ENCODE measurements at places on chromosomes 13 and 19.
A peak's percentile ranks its signal among the peaks of the same experiment; 100 is the strongest.

DNA sequence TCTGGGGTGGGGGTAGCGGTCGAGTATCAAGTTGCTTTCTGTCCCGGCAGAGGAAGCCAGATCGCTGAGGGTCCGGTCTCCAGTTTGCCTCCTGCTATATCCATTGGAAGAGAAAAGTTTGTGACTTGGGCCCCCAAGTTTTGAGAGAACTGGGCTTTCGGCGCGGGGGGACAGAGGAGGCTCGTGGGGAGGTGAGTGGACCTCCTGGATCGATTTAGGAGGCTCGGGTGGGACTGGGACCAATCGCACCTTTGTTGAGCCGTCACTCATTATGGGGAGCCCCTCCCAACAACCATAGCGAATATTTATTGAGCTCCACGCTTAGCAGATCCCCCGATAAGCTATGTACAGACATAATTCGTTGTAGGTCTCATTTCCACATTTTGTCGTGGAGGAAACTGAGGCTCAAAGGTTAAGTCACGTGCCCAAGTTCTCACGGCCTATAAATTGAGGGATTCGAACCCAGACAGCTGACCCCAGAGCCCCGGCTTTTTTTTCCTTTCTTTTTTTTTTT, 909 bp downstream of the RFXANK start:
- DNase-seq: no peak

GRCh38 chr19:48940902-48941301, 7.4 kb downstream of the DHDH start:
- no peak for DNase-seq

DNA sequence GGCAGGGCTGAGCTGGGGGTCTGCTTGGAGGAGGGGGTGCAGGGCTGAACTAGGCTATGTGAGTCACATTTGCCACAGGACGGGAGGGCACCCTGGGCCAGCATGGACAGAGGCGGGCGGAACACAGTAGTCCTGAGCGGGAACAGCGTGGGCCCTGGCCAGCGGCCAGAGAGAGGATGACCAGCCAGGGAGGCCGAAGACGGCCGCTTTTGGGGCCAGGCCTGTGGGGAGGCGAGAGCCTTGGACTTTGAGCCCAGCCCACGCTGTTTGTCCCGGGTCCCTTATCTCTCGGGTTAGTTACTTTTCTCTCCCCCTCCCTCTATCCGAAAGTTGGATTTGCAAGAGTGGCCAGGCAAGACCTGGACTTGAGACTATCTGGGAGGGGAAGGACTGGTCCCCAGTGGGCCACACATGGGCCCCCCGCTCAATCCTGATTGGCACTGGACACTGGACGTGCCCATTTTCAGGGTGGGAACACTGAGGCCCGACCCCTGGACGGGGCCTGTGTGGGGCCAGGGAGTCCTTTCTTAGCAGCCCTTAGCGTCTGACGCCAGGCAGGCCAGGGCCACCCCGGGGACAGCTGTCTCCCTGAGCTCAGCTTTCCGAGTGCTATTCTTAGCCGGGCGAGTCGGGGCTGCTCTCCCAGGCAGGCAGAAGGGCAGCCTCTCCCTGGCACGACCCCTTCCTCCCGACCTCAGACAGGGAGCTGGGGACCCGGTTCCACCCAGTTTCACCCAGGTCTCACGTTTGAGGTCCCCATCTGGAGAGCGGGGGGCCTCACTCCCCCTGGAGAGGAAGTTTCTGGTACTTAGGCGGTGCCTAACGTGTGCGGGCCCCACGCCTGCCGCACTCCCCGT, 833 bp downstream of the GAMT start:
- DNase-seq: no peak

DNA sequence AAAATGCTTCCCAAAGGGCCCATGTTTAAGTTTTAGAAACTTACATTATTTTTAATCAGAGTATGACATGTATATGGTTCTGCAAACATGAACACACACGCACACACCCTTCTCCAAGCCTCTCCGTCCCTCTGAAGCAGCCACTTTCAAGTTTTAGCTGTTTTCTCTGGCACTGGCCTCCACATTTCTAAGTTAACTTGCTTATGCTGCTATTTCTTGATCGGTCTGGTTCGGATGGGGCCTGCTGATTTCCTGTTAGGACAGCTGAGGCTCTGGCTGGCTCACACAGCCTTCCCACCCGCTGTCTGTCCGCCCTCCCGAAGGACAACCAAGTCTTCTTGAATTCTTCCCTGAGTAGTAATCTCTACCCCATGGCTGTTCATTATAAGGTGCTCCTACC, 4.4 kb downstream of the SPC24 start:
- no peak for DNase-seq

- peak; percentile 97 for DNase-seq
These were observed at the start of gene RDH13 for GRCh38 chr19:55062735-55063491. Gene RDH13 (minus strand): TSS chr19:55063148. CDS start chr19:55063032, 116 bp downstream.

DNA sequence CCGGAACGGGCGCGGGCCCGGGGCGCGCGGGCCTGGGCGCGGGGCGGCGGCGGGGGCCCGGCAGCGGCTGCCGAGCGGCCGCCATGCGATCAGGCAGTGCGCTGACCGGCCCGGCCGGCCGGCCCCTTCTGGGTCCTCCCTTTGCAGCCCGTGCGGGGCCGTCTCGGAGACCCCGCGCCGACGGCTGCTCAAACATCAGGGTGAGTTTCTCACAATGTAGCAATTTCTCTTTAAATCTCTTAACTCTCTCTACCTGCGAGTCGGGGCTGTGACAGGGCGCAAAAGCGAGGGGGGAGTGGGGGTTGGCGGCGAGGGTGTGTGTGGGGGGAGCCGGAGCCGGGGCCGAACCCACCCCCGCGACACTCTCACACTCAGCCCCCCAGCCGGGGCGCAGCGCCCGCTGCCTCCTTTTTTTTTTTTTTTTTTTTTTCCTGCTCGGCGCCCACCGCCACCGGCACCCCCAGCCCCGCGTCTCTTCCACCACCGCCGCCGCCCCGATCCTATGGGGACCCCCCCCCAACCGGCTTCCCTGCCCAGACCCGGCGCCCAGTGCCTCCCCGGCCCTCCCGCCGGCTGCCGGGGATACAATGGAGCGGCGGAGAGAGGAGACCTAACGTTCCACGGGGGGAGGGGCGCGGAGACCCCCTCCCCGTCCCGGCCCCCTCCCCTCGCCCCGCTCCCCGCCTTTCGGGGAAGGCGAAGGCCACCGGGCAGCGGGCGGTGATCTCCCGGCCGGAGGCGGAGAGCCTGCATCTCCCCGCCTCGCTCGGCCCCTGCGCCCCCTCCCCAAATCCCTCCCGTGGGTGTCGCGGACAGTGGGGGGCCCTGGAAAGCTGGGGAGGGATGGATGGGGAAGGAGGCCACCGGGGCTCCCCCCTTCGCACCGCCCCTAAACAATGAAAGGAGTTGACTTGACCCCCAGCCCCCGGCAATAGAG, at the start of gene BICRA:
TSS of gene BICRA (plus strand) at position 166 of the 937 bp plus-strand sequence. CDS start 64,441 bp downstream, outside the sequence.
- peak; percentile 66 for DNase-seq

DNA sequence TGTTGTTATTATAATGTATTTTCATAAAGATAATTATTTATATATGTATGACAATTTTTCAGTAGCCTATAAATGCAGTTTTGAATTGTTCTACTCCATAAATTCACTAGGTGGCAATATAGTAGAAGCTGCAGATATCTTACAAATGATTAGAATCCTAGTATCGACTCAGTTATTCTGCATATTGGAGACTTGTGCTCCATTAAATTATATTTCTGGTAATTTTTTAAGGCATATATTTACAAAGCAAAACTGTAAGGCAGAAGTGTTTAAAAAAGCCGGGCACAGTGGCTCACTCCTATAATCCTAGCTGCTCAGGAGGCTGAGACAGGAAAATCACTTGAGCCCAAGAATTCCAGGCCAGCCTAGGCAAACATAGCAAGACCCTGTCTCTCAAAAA, 58.7 kb downstream of the DPY19L3 start:
- no peak for DNase-seq

DNA sequence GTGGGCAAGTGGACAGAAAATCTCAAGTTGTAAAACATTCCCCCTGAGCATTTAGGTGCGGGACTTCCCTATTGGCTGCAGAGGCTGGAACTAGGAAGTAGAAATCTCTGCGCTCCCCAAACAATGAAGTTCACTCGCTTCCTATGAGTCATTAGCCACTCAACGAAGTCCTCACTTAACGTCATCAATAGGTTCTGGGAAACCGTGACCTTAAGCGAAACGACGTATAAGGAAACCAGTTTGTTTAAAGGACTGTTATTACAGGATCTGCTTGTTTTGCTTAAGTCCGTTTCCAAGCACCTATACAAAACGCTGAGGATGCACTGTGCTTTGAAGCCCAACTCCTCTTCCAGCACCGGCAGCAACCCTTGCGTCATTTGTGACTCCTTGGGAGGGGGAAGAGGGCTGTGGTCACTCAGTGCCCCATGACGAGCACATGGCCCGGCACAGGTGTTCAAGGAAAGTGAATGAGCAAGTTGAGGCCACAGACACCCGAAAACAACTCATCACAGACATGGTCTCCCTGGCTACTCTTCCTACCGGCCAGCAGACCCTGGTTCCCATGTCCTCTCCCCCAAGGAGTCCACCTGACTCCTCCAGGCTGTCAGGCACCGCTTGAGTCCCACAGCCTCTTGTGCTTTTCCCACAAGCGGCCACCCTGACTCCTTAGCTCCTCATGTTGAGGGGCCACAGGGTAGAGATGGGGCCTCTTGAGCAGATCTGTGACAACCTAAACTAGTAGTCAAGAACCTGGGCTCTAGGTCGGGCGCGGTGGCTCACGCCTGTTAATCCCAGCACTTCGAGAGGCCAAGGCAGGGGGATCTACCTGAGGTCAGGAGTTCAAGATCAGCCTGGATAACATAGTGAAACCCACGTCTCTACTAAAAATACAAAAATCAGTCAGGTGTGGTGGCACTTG, 4.8 kb downstream of the RPS16 start:
- DNase-seq: peak; percentile 68

DNA sequence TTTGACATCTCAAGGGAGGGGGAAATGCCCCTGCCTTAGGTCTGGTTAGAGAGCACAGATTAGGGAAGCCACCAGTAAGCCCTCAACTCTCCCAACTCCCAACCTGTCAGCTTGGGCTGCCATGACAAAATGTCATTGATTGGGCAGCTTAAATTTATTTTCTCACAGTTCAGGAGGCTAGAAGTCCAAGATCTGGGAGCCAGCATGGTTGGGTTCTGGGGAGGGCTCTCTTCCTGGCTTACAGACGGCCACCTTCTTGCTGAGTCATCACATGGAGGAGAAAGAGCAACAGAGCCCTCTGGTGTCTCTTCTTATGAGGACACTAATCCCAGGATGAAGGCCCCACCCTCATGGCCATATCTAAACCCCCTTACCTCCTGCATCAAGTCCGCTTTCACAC, 24.2 kb downstream of the C19orf12 start:
- DNase-seq: no peak

- DNase-seq: no peak
These were observed 983.4 kb downstream of the EFNB2 start for GRCh38 chr13:105552078-105552477.

DNA sequence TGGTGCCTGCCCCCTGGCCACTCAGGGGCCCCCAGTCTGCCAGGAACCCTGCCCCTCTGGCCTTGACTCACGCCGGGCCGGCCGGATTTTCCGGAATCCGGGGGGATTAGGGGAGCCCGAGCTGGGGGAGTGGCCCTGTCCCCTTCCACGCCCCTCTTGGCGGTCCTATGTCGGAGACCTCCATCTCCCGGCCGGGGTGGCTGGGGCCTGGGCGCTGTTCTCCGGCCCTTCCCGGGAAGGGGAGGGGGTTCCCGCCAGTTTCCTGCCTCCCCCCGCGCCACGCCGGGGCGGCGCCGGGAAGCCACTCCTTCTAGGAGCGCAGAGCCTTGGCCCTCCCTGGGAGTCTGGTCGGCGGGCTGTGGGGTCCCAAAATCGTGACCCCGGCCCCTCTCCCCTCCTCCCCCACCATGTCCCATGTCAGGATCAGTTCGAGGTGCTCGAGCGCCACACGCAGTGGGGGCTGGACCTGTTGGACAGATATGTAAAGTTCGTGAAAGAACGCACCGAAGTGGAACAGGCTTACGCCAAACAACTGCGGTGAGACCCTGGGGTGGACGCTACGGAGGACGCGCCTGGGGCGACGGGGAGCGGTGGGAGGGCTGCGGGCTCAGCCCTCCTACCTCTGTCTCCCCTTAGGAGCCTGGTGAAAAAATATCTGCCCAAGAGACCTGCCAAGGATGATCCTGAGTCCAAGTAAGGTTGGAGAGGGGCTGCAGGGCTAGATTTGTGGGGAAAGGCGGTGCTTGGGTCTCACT, 1.3 kb downstream of the TRIP10 start:
- DNase-seq: no peak

DNA sequence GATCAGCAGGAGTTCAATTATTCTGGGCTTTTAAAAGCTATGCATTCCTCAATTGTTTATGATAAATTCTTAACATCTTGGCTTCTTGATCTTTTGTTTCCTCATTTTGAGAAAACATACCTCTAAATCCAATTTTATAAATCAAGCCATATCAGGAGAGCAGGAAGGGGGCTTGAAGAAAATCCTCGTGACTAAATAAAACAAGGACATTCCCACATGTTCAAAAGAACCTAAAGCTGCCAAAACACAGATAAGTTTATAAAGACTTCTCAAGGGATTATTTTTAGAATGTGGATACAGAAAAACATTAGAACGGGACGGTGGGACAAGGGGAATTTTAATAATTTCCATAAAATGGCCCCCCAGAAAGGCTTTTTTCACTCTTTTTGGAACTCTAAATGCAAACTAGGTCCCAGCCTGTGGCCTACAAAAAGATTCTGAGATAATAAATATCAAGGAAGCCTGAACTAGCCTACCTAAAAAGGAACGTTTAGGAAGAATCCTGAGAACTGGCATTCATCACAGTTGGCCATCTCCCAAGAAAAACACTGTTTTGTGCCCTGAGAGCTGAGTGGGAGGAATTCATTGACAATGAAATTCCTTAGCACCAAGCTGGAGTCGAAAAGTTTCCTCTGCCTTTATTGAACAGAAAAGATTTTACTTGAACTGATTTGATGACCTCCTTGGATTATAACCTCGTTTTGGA, 30.1 kb downstream of the ZAR1L start:
- no peak for DNase-seq

DNA sequence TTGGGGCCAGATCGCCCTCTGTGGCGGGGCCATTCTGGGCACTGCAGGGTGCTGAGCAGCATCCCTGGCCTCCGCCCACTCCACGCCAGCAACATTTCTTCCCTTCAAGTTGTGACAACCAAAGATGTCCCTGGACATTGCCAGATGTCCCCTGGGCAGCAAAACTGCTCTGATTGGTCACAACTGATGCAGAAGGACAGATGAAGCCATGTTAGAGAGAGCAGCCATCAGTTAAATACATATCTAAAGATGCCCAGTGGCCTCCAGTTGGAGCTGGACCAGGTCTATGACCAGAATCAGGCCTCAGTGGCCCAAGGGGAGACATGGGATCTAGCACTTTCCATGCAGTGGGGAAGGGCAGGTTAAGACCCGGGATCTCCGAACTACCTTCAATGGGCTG, 125.7 kb downstream of the PTPRS start:
- DNase-seq: no peak

DNA sequence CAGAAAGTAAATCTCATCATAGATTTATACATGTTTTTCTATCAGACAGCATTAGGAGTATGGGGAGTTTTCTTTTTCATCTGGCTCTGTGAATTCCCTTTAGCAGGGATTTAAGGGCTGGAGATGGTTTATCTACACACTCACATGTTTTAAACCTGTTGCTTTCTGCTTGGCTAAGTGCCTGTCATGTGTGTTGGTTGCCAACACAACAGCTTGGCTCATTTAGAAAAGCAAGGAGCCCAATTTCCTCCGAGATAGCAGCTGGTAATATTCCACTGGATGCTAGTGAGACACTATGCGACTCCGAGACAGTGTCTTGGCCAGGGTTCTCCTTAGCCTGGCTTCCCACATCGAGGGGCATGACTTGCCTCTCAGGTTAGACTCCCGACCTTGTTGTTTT, 83.3 kb downstream of the KLF5 start:
- DNase-seq: no peak
